DMS53 (cell line): ENCODE measurements at places on chromosomes 7 and 10.
A peak's percentile ranks its signal among the peaks of the same experiment; 100 is the strongest.

GRCh38 chr7:76303202-76304147, 1.0 kb downstream of the HSPB1 start:
- DNase-seq = peak; percentile 95

DNA sequence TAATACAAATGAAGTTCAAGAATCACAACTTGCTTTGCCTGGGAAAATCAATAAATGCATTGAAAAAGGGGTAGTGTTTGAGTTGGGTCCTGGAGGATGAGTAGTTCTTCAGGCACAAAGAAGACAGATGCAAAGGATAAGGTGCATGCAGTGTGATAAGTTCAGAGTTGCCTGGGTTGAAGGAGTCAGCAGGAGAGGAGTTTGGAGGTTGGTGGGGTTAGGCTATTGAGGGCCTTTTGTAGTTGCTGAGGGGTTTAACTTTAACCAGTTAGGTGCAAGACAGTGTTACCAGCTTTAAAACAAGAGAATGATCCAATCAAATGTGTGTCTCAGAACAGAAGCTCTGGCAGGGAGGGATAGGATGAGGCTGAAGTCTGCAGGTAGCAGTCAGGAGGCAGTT, 44.3 kb upstream of the GLCCI1 start:
- DNase-seq = no peak

GRCh38 chr7:31478721-31479120, 35.2 kb upstream of the ITPRID1 start:
- no peak for DNase-seq

DNA sequence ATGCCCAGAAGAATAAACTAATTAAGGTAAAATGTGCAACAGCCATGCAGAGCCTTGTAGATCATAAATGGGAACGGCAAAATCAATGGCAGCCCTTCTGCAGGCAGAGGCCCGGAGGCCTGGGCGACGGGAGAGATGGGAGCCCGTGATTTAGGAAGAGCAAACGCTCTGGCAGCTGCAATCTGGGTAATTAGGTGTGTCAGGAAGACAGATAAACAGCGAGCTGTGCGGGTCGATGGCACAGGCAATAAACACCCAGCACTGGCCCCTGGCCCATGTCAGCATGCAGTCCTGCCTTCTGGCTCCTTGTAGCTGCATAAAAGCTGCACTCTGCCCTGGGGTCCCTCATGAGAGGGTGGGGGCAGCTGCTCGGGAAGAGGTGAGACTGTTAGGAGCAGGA, 78.0 kb downstream of the GOLGA7B start:
- no peak for DNase-seq

DNA sequence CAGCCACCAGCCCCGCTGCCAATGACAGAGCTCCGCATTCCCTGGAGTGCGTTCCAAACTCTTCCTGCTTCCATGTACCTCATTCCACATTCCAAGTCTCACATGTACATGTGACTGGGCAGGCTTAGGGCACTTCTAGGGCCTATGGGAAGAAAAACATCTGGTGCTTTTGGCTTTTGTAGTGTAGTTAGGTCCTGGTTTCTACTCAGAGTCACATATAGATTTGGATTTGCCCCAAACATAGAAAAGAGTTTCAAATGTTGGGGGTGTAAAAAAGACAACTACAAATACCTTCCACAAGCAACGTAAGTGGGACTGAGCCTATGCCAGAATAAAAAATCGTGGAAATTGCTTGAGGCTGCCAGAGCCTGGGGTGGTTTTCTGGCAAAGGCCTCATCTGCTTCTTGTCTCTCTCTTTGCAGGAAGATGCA, 84.1 kb downstream of the ZNF467 start:
- no peak for DNase-seq
